ENCODE measurements at places on chromosomes 6 and 20.

GRCh38 chr6:41705311-41705995 is 30.0 kb downstream of the TFEB start:
- DNase-seq = no peak

GRCh38 chr6:18425218-18425617 is 38.1 kb downstream of the RNF144B start:
- DNase-seq = no peak

DNA sequence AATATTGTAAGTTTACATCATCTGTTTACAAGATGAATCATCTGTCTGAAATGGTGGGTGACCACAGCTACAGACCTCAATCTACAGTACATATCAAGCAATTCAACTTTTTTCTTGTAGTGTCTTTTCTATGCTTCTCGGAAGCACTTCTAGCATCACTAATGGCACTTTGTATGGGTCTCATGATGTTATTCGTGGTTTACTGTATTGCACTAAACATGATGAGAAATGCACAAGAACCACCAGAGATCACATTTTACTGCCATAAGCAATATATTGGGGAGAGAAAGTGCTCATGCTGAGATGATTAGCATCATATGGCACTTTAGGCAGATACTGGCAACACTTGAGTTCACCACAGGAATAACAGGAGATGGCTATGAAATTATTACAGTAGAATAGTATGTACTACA is 15.4 kb upstream of the BTBD3 start:
- DNase-seq = no peak

DNA sequence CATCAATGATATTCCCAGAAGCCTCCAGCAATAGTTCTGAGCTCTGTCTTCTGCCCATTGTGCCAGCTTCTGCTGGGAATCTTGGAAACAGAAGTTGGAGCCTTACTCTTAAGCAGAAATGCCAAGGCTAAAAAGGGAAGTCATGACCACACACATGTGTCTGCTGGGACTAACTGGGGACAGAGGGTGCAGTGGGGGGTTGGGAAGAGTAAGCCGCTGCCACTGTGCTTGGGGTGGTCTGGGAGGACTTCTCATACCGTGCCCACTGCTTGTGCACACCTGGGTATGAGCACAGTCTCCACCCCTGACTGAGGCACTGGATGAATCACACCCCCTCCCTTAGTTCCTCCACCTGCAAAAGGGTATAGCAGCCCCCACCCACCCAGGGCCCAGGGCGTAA is 90.7 kb downstream of the CDC5L start:
- no peak for DNase-seq

DNA sequence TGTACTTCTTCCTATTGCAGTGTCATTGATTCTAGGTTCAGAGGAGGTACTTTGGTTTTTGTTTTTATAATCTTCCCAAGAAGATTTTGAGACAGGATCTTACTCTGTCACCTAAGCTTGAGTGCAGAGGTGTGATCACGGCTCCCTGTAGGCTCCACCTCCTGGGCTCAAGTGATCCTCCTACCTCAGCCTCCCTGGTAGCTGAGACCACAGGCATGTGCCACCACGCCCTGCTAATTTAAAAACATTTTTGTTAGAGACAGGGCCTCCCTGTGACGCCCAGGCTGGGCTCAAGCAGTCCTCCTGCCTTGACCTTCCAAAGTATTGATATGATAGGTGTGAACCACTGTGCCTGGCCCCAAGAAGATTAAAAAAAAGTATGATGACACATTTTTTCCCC is 3.4 kb upstream of the SLC17A5 start:
- no peak for DNase-seq

DNA sequence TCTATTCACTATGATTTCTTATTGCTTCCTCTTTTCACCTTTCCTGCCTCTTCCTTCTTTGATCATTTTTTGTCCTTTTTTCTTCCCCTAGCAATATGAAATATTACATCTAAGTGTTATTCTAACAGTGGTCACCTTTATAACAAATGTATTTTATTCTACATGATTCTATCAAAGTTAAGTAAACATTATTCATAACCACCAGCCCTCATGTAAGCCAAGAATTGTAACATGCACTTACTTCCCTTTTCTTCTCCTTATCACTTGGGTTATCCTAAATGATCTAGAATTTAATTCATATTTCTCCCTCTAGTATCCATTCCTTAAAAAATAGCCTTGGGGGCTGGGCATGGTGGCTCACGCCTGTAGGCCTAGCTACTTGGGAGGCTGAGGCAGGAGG is 88.3 kb upstream of the SLC22A23 start:
- no peak for DNase-seq

- no peak for DNase-seq
These were observed 29.8 kb downstream of the DNAAF9 start for GRCh38 chr20:3377644-3378043.

DNA sequence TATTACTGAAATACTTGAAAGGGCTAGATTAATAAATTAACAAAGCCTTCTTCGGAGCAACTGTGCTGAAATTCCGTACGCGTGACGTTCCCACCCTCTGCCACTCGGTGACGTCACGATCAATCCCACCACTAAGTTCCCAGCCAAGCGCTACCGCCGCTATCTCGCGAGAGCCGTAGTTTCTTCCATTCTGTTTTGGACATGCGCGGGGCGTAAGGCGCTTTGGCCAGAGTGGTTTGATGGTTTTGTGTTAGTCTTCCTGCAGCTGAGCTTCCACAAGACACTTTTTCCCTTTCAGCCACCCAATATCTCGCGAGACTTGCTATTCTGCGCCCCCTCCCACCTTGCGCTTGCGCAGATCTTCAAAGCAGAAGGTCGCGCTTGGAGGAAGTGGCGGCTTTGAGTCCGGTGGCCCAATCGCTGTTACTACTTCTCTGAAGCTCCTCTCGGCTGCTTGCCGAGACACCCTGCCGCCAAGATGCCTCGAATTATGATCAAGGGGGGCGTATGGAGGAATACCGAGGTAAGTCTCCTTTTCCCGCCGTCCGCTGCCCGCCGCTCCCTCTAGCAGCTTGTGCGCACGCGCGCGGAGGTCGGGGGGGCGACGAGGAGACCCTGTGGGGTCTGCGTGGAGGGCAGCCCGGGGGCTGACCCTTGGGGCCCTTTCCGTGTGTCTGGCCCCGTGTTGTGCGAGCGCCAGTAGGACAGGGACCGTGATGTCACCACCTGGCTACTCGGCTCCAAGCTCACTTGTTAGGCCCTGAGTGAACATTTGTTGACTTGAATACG is at the start of gene CDC5L:
Gene CDC5L (plus strand): TSS at position 361 of the 789 bp plus-strand sequence. CDS start 118 bp downstream, at position 479.
- peak; percentile 99 for DNase-seq

DNA sequence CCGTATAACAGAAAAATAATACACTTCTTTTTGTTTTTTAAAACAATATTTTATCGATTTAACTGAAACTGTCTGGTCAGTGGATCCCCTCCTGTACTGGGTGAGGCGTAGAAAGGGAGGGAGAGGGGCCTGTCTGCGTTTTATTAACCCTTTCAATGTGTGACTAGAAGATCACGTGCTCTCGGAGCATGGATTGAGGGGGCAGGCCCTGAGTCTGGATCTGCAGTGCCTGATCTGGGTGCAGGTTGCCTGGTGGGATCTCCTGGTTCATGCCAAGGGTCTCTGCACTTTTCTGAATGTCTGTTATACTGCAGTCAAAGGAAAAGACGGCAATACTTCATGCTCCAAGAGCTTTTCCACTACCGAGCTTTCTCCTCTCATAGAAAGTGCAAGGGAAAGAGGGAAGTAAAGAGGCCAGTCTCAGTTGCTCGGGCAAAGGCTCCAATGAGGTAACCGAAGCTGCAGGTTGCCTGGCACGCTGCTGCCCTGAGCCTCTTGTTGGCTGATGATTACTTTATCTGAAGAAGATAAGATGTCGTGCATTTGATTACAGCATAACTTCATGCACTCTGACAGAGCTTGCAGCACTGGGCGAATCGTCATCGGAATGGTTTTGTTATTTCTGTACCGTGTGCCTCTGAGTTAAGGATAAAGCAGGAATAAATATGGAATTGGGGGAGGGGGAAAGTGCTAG is 167.5 kb upstream of the PMEPA1 start:
- no peak for DNase-seq

DNA sequence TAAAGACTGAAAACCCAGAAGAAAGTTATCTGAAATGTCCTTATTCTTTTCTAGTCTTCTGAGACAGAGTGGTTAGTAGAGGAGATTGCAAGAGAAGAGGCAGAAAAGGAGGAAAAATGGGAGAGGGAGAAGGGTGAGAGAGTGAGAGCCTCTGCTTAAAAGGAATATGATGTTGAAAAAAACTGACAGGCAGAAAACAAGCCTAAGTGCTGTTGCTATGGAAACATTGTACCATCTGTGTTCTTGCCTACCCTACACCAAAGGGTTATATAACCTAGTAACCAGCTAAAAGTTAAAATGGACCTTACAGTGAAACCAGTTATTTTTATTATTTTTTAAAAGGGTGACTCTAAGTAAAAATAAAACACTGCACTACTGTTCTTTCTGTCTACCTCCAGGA is 28.3 kb upstream of the SH3BGRL2 start:
- no peak for DNase-seq

- no peak for DNase-seq
These were observed 106.3 kb upstream of the KCNK16 start for GRCh38 chr6:39428816-39429215.

- no peak for DNase-seq
These were observed 4.0 kb upstream of the HEY2 start for GRCh38 chr6:125745281-125746018.

DNA sequence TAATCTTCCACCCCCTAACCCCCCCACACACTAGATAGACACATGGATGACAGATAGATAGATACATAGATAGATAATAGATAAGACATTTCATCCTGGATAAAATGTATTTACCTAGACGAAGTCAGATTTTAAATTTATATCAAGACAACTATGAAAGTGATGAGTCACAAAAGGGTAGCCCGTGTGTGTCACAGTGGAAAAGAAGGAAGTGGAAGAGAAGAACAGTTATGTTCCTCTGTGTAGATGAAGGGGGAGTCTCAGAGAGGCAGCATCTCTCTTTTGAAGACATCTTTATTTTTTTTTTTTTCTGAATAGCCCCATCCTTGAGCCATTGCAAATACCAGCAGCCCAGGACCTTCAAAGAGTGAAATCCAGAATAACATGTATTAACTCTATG is 121.7 kb upstream of the VGLL2 start:
- no peak for DNase-seq
